SK-N-SH treated with all-trans-retinoic acid at 6 μM for 48 hours (cell line): ENCODE measurements at places on chromosomes 7 and 10.
A peak's percentile ranks its signal among the peaks of the same experiment; 100 is the strongest.

DNA sequence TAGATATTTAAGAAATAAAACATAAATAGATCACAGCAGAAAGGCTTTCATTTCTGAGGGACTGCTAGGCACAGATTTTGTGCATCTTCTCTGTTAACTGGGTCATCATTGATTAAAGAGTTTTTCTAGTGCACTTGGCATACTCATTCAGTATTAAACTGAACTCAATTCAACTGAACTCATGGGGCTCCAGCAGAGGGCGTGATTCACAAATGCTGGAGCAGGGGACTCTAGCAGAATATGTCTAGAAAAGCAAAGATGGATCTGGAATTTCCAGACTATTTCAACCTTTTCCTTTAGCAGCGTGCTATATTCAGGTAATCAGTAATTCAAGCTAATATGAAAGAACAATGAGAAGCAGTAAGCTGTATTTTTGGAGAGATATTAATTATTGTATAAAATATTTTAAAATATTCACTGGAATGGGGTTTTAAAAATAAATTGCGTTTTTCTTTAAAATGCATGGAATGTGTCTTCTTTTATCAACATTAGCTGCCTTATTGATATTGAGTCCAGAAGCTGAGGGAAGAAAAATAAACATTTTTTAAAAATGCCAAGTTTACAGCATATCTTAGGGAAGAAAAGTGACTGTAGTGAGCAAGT, 296.8 kb upstream of the CACNA2D1 start:
- peak; percentile 94 for ATAC-seq

DNA sequence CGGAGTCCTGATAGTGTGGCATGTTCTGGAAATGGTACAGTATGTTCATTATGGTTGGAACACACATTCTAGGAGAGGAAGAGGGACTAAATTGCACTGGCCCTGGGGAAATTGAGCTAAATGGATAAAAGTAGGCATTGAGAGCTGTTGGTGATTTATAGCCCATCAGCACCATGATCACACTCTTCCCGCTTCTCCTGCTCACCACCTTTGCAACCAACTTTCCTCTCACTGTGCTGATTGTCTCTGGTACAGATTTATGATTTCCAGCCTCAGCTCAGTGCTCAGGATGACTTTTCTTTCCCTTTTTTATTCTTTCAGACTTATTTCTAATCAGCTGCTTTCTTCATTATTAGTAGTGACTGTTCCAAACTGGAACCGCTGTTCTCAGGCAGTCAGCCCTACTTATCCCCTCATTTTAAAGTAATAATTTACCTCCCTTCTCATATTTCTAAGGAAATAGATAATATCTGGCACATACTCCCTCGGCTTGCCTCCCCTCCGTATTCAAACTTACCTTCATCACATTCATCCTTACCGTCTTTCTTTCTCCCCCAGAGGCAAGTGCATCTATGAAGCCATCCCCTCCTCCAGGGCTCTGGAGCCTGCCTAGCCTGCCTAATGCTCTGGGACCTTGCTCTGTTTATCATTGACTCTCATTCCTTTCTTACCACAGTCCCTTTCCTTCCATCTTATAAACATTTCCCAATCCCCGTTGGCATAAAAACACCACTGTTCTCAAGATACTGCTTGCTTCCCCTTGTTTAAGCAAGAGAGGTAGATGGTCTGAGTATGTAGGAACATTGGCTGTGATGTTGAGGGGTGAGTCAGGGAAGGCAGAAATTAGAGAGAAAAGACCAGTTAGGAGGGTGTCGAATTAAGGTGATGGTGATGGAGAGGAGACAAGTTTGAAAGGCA, 51.6 kb upstream of the RPA3 start:
- ATAC-seq, result no peak; the same call in 2 of the 3 replicates

DNA sequence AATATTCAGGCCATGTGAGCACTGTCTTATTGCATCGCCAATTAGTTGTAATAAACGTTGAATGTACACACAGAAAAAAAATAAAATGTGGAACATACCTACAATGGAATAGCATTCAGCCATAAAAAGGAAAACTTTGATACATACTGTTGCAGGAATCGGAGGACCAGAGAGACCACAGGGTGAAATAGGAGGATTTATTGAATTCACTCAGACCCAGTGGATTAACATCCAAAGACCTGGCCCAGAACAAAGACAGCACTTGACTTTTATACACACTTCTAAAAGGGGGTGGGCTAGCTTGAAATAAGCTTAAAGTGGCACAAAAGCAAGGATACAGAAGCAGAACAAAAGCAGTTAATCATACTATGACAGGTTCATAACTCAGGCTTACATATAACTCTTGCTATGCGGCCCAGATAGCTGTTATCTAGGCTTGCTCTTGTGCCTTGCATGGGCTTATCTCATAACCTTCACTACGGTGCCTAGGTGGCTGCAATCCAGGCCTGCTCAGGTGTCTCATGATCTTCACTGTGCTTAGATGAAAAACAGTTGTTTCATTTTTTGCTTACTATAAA, 292.2 kb upstream of the TAC1 start:
- no peak for ATAC-seq

DNA sequence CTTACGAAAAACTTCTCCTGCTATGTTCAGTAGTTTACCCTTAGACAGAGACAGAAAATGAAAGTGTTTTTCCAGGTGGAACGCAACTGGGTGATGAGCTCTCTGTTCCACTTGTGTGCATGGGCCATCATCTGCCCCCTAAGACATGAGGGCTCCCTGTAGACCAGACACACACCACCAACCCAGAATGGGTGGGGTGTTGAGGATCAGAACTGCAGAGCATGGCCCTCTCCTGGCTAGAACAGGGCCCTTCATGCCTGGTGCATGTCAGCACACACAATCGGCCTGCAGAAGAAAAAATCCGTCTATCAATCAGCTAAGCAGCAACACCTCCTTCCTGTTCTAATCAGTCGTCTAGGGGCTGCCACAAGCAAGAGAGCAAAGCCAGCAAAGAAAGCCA, 186.2 kb upstream of the INHBA start:
- no peak for ATAC-seq

- ATAC-seq, result no peak
Observed at GRCh38 chr10:129851941-129852640, 112.0 kb downstream of the EBF3 start.

DNA sequence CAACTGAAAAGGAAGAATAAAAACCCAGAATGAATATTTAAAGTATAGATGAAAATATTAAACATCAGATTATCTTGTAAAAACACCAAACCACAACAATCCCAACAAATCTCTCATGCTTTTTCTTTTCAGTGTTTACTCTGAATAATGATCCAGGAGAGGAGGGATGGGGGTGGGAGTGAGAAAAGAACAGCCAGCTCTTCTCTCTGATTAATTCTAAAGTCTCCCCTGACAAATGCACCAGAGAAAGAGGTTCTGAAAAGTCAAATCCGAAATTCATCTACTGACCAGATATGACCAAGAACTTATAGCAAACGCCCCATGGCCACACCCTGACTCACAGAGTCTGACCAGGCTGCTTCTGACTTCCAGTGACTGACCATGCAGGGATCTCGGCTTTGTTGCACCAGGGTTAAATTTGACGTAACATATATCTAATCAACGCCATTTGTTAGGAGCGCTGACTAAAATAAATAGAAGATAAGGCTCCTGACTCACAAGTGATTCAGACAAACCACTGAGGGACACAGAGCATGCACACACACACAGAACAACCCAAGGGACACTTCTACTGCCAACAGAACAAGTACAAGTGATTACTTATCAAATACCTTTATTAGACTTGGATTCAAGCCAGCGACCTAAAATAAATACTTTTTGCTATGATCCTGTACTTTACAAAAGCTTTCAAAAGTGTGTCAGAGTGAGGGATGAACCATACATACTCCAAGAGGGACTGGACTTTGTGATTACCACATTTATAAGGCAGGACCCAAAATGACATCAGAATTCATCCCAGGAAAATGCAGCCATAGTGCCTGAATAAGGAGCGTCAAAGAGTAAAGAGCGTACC, 9.3 kb upstream of the SPOCK2 start:
- peak; percentile 69 for ATAC-seq

GRCh38 chr7:81264116-81264515, 345.3 kb upstream of the SEMA3C start:
- no peak for ATAC-seq

GRCh38 chr7:129512192-129512591, 9.9 kb downstream of the SMKR1 start:
- no peak for ATAC-seq

DNA sequence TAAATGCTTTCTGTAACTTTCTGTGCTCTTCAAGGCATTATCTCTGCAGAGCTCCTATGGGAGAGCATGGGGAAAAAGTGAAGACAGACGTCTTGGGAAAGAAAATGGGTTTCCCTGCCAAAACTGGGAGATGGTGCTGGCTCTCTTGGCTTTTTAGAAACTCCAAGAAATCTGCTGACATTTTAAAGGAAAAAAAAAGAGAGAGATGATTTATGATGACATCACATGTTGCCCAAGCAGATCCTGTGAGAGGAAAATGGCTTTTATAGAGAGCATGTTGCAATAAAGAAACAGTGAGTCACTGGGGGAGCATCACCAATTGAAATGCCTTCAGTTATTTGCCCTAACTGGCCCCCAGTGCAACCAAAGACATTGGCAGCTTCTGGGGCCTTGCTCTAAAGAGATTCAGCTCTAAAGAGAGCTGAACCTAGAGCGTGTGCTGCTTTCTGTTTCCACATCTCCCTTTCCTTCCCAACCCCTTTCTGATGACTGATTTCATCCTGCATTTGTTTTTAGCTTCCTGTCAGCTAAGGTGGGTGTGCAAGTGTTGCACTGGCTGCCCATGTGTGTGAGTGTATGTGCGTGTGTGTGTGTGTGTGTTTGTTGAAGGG, 37.7 kb downstream of the LRMDA start:
- ATAC-seq, result peak; percentile 63

DNA sequence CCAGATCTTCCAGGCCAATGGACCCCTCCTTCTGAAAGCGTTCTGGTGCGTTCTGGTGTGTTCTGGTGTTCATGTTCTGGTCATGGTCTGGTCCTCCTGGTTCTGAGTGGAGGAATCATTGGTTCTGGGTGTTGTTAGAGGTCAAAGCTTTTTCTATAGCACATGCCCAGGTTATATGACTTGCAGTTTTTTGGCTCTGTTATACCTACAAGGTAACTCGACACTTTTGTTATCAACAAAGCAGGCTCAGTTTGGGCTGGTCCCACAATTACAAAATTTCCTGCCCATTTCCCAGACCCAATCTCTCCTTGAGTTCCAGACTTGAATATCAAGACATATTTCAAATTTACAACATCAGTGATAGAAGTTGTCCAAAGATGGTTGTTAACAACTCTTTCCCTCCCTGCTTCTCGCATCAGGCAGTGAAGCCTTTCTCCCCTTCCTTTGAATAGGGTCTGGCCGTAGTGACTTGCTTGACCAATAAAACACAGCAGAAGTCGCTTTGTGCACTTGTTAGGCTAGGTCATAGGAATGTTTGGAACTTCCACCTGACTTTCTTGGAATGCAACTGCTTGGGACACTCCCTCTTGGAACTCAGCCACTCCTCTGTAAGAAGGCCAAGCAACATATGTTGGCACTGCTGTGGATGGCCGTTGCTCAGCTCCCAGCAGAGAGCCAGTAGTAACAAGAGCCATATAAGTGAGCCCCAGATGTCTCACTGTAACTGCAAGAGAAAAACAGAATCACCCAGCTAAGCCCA, 83.1 kb upstream of the STEAP1B start:
- peak; percentile 91 for ATAC-seq

DNA sequence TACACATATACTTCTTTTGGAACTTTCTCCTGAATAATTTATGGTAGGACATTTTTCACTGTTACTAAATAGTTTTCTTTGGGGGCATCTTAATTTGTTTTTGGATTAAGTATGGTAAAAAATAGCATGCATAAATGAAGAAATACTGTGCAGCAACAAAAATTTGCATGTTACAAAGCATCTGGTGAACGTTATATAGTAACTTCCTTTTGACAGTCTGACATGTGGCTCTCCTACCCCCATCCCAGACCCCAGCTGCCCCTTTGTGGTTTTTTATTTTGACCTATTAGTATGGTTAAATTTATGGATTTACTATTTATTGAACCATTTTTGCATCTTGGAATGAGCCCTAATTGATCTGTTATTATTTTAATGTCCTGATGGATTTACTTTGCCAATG, 9.9 kb downstream of the TASOR2 start:
- no peak for ATAC-seq

DNA sequence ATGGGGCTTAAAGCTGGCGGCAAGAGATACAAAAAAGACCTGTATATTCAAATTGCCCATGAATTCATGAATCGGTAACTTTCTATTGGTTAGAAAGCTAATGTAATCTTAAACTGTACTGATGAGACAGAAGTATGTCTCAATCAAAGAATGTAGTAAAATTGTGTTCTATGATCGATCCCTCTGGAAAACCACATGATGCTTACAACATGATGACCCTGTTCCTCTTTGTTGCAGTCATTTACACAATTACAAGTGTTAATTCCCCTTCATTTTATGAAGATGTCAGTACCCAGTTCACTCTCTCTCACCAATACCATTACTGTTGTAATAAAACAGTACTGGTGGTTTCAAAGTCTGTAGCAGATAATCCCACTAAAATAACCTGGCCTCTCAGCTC, 10.1 kb downstream of the KIF5B start:
- no peak for ATAC-seq

- ATAC-seq, result peak; percentile 90
Observed at GRCh38 chr10:124648738-124649137, 95.4 kb downstream of the FAM53B start.

GRCh38 chr10:28535846-28536245, 2.9 kb downstream of the WAC start:
- no peak for ATAC-seq

- no peak for ATAC-seq
Observed at GRCh38 chr7:25617673-25618072, 389.4 kb upstream of the NPVF start.

DNA sequence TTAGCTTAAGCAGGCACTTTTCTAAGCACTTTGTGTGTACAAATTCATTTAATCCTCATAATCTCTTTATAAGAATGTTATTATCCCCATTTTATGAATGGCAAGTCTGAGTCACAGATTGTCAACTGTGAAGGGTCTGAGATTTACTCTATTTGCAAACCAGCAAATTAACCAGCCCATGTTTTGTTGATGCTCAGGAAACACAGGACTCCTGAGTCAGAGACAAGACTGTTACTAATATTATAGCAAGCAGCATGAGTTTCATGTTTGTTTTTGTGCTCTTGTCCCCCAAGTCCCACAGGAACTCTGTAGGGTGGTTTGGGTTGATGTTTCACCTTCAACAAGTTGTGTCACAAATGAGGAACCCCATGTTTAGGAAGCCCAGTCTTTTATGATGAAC, 182.0 kb upstream of the PPP1R3A start:
- ATAC-seq, result no peak

DNA sequence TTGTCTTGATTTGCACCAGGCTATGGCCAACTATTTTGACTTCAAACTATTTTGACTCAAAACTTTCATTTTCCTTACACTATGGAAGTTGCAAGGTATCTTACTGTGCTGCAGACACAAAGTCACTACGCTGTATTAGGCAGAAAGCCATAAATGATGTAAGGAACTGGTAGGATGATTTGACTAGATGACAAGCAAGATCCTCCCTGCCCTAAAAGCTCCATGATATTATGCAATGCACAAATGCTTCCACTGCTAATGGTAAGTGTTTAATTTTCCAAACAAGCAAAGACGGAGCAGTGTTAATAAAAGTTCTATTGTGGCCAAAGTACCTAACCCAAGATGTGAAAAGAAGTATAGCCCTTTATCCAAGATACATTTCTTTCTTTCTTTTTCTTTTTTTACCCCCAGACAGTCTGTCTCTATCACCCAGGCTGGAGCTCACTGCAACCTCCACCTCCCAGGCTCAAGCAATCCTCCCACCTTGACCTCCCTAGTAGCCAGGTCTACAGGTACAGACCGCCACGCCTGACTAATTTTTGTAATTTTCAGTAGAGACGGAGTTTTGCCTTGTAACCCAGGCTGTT, 98.2 kb downstream of the ANK3 start:
- peak; percentile 45 for ATAC-seq

GRCh38 chr10:792792-793100, 103.3 kb upstream of the DIP2C start:
- ATAC-seq, result no peak
